ENCODE measurements at places on chromosomes 16 and 17. TPM values are rescaled to one million over a fixed set of nuclear protein-coding genes. Genes with fewer than 3 reads are reported as not detected.

TMEM170A gene
- total RNA-seq: 14.5 TPM

MYH2 gene
- total RNA-seq: not detected

CHST5 gene
- total RNA-seq: not detected

CDH8 gene
- total RNA-seq: not detected

CLEC3A gene
- not detected for total RNA-seq

FBXW10B gene
- total RNA-seq: 0.50 TPM

USP22 gene
- total RNA-seq: 178 TPM

KRT40 gene
- not detected for total RNA-seq

MTSS2 gene
- 126 TPM for total RNA-seq

CHD9NB gene
- 3.6 TPM for total RNA-seq

KRTAP2-3 gene
- not detected for total RNA-seq

CACNG3 gene
- total RNA-seq: not detected

TSPAN10 gene
- total RNA-seq: 3.0 TPM

GEMIN4 gene
- total RNA-seq: 7.4 TPM

TNFRSF17 gene
- not detected for total RNA-seq

CCL8 gene
- 0.26 TPM for total RNA-seq

SOX8 gene
- total RNA-seq: under 0.01 TPM

HS3ST3A1 gene
- 28.5 TPM for total RNA-seq

Measured in fibroblast of lung (primary cell).